ENCODE measurements at places on chromosomes 6 and 20.

DNA sequence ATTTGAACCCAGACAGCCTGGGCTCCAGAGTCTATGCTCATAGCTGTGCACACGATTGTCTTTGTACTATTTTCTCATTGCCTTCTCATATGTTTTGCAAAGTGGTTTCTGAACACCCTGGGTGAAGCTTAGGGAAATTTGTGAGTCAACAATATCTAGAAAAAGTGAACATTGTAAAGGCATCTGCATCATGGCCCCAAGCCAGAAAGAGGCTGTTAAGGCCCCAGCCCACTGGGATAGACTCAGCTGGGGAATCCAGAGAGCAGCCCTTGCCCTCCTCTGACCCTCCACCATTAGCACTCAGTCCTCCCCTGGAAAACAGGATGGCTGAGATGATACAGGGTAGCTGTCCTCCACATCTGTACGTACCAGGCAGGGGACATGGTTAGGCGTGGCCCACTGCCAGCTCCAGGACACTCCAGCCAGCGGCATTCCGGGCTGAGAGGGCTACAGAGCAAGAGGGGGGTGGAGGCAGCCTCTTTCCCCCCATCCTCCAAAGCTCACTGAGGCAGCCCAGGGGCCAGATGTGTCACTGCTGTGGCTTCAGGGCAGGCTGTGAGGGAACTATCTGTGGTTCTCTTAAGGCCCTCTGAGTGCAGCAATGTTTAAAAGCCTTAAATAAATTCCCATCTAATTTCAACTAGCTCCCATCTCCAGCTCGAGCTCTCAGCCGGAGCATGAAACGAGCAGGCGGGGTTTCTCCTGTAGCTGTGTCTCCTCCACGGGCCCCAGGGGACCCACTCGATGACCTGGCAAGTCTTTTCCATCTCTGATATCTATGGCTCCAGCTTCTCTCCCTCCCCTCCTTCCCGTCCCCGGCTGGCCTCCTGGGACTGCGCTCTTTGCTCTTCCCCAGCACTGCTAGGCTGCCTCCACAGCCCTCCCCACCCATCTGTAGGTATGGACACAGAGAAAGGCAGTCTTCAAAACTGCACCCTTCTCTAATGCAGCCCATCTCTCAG lies 209.4 kb upstream of the LRFN2 start:
- no peak for DNase-seq

DNA sequence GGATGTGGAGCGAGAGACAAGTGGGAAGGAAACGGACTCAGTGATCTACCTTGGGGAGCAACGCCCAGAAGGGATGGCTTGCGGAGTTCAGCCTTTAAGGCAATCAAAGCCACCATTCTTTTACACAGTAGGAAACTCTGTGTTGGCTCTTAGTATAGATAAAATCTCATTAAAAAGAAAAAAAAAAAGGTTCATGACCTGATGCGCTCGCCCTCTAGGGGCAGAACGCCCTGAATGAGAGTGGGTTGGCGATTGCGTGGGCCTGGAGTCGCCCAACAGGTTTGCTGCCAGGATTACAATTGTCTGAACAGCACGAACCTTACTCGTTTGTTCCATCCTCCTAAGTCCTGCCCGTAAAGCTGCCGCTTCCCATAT lies 1.2 kb downstream of the TPD52L1 start:
- DNase-seq = no peak

GRCh38 chr20:43541214-43541613 lies 17.6 kb upstream of the SGK2 start:
- no peak for DNase-seq

DNA sequence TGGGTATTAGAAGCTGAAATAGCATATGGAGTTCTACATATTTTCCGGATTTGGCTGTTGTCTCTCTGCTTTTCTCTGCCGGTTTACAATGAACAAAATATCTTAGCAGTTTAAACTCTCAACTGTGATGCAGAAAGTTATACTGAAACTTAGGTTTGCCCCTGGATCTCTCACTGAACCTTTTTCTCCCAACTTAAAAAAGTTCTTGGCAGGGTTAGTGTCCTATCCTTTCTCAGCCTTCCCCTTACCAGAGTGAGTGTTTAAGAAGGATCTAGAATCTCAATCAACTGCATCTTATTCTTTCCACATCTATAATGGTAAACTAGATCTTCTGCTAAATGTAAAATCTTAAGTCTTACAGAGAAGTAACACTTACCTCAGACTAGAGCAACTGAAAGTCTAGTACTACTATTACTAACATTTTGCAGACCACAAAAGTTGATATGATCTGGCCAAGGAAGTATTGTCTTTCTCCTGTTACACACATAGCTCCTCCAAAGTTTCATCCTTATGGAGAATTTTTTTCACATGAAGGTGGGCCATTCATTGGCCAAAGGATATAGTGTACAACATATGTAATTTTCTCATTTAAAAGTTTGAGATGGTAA lies 392.3 kb upstream of the RUNX2 start:
- no peak for DNase-seq

DNA sequence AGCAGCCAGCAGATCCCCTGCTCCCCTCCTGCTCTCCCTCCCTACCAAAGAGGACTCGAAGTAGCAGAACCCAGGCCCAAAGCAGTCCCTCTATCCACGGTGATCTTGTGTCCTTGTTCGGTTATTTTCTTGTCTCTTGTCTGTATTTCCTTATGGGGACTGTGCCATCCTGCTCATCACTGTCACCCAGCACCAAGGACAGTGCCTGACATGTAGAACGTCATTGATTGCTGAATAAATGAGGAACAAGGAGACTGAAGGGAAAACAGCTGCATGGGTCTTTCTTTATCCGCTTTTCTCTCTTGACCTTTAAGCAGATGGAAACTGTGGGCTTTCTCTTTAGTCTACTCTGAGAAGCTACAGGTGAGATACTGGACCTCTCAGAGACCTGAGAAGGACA lies 29.4 kb upstream of the ZNF831 start:
- DNase-seq = no peak

DNA sequence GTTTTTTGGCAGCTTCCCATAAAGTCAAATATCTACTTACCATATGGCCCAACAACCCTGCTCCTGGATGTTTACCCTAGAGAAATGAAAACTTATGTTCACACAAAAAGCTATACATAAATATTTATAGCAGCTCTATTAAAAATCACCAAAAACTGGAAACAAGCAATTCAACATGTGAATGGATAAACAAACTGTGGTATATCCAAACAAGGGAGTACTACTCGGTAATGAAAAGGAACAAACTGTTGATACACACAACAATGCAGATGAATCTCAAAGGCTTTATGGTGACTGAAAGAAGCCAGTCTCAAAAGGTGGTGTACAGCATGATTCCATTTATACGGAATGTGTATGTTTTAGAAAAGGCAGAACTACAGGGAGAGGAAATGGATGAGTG lies 48.4 kb downstream of the PREX1 start:
- no peak for DNase-seq

DNA sequence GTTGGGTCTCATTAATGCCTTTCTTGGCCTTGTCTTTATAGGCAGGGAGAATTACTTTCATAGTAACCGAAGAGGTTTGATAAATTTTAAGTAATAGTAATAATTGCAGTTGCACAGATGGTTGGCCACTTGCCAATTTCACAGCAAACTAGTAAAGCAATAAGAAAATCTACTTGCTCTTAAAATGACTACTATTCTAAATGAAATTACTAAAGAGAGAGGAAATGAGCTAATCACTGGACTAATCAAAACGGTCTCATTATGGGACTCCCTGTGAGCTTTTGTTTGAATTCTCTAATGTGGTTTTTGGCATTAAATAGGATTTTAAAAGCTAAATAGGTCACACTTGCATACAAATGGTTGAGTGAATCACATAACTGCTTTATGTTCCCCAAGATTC lies 227.4 kb upstream of the PLN start:
- DNase-seq = no peak

DNA sequence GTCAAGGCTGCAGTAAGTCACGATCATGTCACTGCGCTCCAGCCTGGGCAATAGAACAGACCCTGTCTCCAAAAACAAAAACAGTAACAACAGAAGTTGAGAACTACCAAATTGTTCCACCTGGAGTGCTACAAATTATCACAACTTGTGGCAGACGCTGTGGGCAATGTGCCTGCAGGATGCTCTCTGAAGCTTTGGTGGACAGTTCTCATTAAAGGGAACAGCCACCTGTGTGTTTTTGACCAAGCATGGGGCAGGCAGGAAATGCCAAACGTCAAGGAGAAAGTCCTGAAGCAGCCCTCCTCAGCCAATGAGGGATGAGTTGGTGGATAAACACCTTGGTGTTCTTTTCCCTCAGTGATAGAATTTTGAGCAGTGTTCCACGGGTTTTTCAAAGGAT lies 15.8 kb downstream of the COX4I2 start:
- DNase-seq = no peak

DNA sequence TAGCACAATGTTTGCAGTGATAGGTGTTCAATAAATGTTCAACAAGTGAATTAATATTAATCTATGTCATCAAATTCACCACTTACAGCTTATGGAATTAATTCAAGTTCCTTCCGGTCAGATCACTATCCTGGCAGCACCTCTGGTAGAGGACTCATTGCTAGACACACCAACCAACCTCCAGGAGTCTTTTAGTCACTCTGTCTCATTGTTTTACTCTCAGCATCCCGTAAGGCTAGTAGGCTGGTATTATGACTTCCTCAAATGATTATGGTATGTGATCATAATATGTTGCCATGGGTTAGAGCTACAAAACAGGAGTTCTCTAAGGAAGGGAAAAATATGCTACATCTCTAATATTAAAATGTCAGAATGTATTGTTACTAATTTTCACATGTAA lies 21.7 kb upstream of the MMS22L start:
- DNase-seq = no peak

Data from GM19239 (cell line).